ENCODE measurements at places on chromosomes 1 and 21.

- DNase-seq = no peak
Observed at GRCh38 chr1:177270863-177271262, 100.1 kb downstream of the BRINP2 start.

GRCh38 chr1:213688655-213689054 lies 299.1 kb upstream of the PROX1 start:
- DNase-seq = no peak

DNA sequence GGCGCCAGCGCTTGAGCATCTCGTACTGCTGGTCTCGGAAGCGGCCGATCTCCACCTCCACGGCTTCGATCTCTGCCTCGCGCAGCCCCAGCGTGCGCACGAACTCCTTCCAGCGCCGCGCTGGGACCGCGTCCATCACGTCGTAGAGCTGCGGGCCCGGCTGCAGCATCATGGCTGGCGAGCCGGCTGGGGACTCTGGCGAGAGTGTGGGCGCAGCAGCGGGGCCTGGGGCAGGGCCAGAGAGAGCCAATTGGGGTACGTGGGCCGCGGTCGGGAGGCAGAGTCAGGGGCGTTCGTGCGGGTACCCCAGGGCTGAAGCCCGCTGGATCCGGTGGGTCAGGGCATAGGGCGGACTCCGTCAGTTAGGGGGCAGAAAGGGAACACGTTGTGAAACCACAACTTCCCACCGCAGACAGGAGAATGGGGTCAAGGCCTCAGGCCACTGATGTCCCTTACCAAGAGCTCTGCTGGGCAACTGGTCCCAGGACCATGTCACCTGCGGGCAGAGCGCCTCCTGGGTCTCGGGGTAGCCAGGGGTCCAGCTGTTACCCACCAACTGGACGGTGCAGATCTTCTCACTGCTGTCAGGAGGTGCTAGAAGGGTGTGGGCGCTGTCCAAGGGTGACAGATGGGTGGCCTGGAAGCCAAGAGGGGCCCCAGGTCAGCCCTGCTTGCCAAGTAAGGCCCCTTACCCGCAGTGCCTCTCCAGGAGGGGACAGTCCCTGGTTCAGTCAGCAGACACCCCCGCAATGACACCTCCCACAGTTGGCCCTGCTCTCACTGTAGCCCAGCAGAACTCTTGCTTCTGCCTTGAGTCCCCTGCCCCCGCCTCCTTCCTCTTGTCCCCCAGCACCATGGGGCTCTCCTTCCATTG lies 4.2 kb downstream of the TNFRSF25 start:
- no peak for DNase-seq

GRCh38 chr21:25240974-25241373 lies 366.3 kb downstream of the MRPL39 start:
- no peak for DNase-seq

DNA sequence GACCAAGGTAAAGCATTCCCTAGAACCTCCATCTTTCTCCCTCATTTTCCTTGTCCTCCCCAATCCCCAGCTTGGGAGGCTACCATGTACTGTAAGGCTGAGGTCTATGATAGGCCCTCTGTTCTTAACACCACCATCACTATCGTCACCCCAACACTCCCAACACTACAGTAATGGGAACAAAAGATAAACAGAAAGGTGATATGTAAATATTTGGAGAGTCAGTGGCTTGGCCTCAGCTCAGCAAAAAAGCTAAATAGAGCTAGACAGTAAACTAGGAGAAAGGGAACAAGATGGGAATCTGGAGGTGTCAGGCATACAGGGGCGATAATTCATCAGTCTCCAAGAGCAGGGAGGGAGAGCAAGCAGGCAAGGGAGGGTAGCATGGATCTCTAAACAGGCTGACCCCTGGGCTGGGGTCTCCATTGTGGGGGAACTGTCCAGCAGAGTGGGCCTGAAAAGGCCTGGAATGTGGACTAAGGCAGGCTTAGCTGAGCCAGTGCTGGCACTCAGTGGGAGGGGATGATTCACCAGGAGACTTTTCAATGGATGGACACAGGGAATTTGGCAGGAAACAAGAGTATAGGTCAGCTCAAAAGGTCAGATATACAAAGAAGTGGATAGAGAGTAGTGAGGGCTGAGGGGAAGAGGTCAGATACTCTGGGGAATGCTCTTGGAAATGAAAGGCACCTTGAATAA lies 6.7 kb downstream of the WNT2B start:
- no peak for DNase-seq

DNA sequence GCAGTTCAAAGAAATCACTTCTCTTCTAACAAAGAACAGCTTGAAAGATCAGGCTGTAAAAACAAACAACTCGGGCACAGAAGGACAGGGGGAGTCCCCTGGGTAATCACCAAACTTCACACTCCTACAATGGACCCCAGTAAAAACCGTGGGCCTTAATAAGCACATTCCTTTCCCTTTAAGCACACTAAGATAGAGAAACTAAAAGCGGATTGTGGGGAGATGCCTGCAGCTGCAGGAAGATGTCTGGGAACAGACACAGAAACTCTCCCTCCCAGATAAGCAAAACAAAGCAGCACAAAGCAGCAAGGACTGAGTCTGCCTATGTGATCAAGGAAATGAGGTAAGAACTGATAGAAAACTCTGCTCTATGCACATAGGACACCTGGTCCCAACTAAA lies 37.6 kb upstream of the CTBS start:
- no peak for DNase-seq

DNA sequence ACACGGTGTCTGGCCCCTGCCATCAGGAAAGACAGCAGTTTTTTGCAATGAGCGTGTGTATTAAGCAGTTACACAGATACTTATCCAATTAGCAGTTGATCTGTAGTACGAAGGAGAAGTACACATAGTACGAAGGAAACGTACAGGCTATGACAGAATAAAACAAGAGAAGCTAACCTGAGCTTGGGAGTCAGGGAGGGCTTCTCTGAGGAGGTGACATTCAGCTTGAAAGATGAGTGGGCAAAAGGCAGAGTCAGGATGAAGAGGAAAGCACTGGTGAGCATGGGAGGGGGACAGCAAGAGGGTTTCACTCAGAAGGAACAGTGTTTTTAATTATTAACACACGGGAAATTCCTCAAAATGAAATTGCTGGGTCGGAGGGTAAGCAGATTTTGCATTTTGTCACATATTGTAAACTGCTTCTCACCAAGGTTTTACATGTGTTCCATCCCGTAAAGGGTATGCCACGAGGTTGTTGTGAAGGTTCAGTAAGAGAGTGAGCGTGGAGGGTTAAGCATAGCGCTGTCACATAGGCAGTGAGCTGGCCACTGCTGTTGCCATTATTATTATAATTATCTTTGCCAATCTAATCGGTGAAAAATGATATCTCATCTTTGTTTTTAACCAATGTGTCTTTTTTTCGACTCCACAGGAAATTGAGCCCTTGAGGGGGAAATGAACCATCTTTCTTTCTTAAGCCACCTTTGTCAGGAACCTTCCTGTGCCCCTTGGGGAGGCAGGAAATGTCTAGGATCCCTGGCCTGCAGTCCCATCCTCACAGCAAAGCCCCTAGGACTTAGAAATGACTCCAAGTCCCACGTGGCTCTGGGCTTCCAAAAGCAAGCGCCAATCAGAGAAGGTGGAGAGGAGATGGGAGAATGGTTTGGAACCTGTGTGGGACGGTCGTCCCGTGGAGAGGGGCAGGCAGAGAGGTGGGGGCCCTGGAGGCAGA lies 47.3 kb upstream of the POU3F1 start:
- DNase-seq = no peak

GRCh38 chr1:31418626-31419323 lies 5.8 kb downstream of the SERINC2 start:
- no peak for DNase-seq

- no peak for DNase-seq
Observed at GRCh38 chr1:60894130-60894529, 188.2 kb upstream of the NFIA start.

DNA sequence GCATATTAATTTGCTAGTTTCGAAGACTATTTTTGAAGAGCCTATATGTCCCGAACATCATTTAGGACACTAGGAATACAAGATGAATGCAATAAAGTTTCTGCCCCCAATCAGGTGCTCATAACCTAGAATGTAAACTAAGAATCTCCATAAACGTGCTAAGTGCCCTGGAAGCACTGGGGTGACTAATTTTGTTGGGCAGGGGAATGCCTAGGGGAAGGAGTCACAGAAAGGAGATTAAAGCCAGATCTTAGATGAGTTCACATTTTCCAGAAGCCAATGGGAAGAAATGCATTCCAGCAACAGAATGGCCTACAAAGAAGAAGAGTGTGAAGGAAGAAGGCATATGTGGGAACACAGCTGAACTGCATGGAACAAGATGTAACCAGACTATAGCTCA lies 19.5 kb downstream of the SCYL3 start:
- no peak for DNase-seq
